ENCODE measurements at places on chromosomes 2 and 18. TPM values are rescaled to one million over a fixed set of nuclear protein-coding genes. Genes with fewer than 3 reads are reported as not detected.

DNA sequence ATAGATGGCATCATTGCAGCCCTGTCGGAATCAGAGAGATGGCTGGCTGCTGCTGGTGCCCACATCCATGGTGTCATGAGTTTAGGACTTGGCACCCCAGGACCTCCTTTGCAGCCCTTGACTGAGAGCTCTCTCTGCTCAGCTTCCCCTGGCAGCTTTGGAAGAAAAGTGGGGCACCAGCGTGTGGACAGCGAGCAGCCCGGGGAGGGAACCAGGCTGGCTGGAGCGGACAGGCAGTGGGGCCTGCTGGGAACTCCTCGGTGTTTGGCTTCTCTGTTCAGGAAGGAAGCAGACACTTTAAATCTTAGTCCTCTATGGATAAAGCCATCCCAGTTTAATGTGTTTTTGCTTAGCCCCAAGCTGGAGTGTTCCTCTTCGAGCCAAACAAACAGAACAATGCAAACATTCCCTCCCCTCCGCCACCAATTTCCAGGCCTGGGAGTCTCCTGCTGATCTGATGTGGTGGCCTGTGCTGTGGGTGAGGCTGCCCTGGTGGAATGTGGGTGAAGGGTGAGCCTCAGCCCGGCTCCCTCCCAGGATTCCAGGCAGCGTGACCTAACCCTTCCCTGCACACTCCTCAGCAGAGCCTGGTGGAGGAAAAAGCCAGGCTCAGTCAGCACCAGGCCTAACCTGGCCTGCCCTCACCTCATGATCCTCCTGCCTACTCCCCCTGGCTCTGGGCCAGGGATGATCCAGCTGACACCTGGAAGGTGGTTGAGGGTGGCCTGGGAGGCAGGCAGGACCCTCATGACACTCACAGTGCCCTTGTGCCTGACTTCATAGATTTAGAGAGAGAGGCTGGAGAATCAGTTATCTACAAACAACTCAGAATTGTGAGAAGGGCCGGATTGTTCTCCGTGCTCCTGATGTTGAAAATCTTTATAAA is 21.6 kb upstream of the ITGB6 start:
- peak; percentile 14 for DNase-seq

FIGLA gene
- total RNA-seq: not detected

GRCh38 chr18:54278615-54279014 is 9.3 kb downstream of the POLI start:
- no peak for DNase-seq

GRCh38 chr2:39464864-39465263 is 27.8 kb upstream of the MAP4K3 start:
- DNase-seq: no peak

STAT4 gene
- total RNA-seq: 0.40 TPM

DNA sequence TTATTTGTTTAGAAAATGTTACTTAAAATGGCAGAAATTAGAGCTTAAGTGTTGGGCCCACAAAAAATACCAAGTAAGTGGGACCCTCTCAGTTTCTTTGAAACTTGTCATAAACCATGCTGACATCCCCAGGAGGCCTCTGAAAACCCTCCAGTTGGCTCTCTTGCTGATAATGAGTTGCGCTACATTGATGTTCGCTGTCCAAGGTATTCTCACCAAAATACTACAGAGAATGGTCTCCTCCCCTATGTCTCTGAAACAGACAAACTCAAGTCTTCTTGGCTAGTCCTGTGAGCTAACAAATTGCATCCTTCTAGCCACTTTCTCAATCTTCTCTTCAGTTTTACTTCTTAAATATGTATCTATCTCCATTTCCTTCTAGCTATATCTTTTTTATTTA is 669.4 kb downstream of the IRS1 start:
- DNase-seq: peak; percentile 12

SEPTIN10 gene
- 63.9 TPM for total RNA-seq

GRCh38 chr2:185990861-185991525 is 252.4 kb downstream of the FSIP2 start:
- no peak for DNase-seq

ALPI gene
- not detected for total RNA-seq

DNA sequence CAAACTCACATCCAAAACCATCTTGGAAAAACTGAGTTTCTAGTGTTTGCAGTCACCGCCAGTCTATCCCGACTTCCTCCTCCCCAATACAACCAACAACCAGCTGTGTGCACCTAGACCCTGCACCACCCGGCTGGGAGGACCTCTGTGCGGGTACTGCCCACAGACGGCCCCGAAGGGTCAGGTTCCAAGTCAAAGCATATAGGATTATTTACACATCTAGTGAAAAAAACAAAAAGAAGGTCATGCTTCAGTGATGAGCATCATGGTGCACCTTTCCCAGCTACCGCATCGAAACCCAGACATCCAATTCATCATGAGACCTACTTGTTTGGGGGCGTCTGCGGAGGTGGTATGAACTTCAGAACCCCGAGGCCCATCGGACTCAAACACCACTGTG is 124.8 kb downstream of the ZNF516 start:
- no peak for DNase-seq

SF3B6 gene
- 111 TPM for total RNA-seq

DNA sequence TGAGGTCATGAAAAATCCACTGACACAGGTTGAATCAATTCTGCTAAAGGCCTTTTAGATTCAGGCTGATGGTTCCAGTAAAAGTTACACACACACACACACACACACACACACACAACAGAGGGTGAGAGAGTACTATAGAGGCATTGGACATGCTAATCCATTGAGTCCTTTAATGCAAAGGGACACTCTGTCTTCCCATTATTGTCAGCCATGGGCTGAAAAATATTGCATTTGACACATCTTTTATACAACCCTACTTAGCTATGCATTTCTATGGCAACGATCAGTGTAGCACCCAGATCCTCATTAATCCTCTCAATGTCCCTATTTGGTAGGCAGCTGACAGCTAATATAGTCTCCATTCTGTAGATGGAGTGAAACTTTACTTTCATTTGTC is 440.8 kb upstream of the RGPD4 start:
- no peak for DNase-seq

GRCh38 chr2:228135300-228135699 is 46.2 kb downstream of the SPHKAP start:
- DNase-seq: no peak

GRCh38 chr2:157414050-157414449 is 29.8 kb downstream of the CYTIP start:
- DNase-seq: no peak

GRCh38 chr18:79770826-79771225 is 26.9 kb upstream of the KCNG2 start:
- no peak for DNase-seq

CHRNG gene
- total RNA-seq: not detected

FHOD3 gene
- total RNA-seq: under 0.01 TPM

DNA sequence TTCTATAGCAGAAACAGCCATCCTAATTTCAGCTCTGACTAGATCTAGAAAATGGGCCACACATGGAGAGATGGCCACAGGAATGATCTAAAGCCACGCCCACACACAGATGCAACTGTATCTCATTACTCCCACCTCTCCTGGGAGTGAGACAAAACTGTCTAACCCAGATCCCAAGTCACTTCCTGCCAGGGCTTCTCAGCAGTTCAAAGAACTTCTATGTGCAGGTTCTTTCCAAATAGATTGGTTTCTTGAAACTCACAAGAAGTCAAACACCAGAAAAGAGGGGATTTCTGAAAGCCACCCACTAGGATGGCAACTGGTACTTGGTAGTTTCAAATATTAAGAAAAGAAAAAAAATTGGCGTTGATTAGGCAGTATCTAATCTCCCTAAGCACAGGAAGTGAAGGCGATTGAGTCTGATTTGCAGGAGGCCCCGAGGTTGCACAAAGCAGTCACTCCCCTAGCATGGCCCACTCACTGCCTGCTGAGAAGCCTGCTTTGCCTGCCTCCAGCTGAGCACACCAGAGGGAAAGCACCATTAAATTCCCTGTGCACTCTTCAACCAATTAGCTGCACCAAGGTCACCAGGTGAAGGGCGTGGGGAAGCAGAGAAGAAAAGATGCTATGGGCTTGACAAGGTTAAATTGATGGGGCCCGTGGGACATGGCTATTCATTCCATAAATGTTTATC is 51.1 kb downstream of the PAPOLG start:
- DNase-seq: no peak

PLEK gene
- total RNA-seq: under 0.01 TPM

DNA sequence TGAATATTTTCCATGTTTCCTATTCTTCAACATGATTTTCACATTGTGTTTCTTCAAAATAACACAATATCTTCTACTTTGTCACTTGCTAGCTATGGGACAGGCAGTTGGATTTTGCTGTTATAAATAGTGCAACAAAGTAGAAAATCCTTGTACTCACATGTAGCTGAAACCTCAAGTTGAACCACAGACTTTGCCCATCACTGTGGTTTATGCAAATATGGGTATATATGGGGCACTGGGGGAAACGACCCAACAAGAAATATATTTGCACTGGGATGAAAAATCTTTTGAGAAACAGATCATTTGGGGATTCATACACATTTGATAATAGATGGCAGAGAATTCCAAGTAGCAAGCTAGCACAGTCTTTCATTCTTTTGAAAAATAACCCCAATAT is 486.3 kb upstream of the MAP2 start:
- no peak for DNase-seq

GKN1 gene
- total RNA-seq: not detected

SERPINE2 gene
- 1.6 TPM for total RNA-seq

CRIM1 gene
- total RNA-seq: 420 TPM

- no peak for DNase-seq
These were observed 181.4 kb downstream of the DYM start for GRCh38 chr18:49279041-49279440.

DNA sequence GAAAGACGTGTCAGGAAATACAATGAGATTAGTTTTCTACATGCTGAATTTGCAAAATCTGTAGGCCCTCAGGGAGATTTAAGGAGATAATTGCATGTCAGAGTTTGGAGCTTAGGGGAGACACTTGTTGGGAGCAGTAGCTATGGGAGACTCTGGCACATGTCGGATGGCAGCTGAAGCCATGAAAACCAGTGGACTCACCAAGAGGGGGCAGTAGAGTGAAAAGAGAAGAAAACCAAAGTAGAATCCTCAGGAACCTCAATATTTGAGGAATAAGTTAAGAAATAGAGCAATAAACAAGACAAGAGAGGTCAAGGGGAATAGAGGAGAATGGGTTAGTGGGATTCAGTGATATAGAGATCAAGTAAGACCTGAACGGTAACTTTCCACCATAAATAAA is 24.8 kb downstream of the RUFY4 start:
- DNase-seq: no peak
